ENCODE measurements at places on chromosomes 12 and 14. TPM values are rescaled to one million over a fixed set of nuclear protein-coding genes. Genes with fewer than 3 reads are reported as not detected.

Gene SSTR1
- total RNA-seq = 0.63 TPM

Gene CORO1C
- 291 TPM for total RNA-seq

Gene FGF23
- not detected for total RNA-seq

Gene IL31
- total RNA-seq = not detected

All from glomerular endothelial cell (primary cell).